ENCODE measurements at places on chromosomes 3 and 15.
A peak's percentile ranks its signal among the peaks of the same experiment; 100 is the strongest.

- DNase-seq = no peak
These were observed 118.2 kb downstream of the GADL1 start for GRCh38 chr3:30776186-30776815.

- DNase-seq = peak; percentile 46
These were observed 79.1 kb upstream of the MEF2A start for GRCh38 chr15:99486371-99487336.

DNA sequence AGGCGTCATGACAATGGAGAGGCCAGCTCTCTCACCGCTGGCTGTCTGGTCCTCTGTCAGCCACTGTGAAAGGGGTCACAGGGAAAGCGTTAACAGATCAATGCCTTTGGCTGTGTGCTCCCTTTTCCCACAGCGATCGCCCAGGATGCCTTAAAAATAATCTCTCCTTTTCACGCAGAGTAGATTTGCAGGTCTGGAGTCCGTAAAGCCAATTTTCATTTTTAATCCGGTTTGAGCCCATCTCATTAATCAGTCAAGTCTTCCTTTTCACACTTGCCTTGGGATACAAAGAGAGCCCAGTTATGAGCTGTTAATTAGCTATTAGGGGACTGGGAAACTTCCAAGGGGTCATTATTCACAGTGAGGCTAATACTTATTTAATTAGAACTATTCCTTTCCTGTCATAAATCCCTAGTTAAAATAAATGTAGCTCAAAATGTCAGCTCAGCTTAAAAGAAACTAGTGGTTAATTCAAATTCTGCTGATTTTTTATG lies 104.3 kb upstream of the RASGRP1 start:
- no peak for DNase-seq

- no peak for DNase-seq
These were observed 21.6 kb upstream of the ZNF280D start for GRCh38 chr15:56754772-56755370.

DNA sequence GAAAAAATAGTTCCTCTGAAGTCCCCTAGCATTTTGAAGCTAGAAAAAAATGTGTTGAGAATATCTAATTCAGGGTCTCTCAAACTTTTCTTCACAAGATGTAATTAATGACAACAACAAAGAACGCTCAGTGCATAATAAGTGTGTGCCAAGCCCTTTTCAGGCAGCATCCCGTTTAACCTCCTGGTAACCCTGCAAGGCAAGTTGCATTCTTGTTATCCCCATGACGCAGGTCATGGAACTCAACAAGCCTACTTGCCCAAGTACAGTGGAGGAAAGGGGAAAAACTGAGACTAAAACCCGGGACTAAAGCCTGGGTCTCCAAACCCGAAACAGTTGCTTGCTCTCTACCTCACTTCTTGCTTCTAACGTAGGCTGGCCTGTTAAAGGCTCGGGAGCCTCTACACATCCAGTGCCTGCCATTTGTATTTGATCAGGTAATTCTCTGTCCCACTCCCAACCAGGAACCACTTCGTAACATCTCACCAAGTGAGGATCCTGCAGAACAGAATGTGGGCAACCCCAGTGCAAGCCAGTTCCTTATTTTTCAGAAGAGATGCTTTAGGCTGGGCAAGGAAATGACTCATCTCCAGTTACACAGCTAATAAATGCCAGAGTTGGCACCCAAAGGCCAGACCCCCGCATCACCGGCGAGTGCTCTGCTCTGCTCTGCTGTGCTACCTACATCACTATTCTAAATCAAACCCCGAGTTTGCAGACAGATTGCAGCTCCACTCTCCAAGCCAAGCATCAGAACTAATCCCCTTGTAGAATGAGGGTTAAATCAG lies 28.3 kb downstream of the LMCD1 start:
- DNase-seq = no peak

- no peak for DNase-seq
These were observed 1458.4 kb upstream of the CADM2 start for GRCh38 chr3:83500422-83500821.

DNA sequence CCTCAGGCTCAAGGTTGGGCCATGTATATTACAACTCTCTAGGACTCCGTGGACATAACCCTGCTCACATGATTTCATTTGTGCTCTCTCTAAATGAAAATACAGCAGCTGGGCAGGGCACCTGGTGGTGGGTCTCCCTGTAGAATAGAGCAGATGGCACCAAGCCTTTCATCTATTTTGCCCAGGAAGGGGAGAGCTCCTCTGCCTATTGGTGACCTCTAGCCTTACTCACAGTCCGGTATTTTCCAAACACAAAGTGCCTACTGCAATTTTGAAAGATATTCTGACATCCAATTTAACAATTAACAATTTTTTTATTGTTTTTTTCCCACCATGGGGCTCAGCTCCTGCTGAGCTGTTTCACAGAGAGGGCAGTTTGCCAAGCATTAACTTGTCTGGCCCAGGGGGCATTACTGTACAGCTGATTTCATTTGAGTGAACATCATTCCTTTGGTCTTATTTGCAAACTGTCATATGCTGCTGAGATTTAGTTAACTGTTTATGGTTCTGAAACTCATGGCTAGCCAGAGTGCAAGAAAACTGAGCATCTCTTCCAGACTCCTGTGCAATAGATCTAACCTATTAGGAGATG lies 474.0 kb downstream of the EPHB1 start:
- DNase-seq = no peak
